ENCODE measurements at places on chromosomes 12 and 14.

DNA sequence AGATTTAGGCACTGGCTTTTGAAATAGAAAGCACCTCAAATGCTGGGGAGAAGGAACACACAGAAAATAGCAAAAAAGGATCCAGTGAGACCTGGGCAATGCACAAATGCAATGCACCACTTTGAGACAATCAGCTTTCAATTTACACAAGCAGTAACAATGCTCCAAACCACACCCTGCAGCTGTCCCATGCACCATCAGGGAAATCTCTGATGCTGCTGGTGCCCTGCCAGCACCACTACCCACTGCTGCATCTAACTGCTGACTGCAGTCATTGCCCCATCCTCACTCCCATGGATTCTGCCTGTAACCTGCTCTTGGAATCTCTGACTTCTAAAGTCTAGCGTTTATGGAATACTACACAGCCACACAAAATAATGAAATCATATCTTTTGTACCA is 21.0 kb upstream of the HMGA2 start:
- DNase-seq: no peak

GRCh38 chr12:68796399-68796798 is 11.6 kb upstream of the MDM2 start:
- DNase-seq: no peak

GRCh38 chr12:16096273-16096849 is 181.1 kb downstream of the SLC15A5 start:
- no peak for DNase-seq

GRCh38 chr12:109571773-109572505 is 1.4 kb downstream of the MMAB start:
- DNase-seq: no peak

GRCh38 chr12:86249276-86249675 is 6.9 kb downstream of the MGAT4C start:
- DNase-seq: no peak

DNA sequence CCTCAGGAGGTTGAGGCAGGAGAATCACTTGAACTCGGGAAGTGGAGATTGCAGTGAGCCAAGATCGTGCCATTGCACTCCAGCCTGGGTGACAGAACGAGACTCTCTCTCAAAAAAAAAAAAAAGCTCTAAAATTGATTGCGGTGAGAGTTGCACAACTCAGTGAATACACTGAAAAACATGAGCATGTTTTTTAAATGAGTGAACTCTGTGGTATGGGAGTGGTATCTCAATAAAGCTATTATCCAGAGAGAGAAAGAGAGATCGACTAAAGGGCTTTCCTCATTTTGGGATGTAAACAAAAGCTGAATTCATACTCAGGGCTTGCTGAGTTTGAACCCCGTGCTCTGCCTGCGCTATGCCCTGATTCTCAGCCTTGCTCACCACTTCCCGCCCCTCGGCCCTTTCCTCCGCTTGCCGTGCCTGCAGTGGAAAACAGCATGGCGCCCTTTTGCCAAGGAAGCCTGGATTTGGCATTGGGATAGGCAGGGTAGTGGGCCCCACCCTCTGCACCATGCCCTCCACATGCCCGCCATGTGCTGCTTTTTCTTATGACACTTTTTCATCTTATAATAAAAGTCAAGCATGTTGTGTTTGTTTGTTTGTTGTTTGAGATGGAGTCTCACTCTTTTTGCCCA is 102.5 kb downstream of the LGMN start:
- DNase-seq: no peak

Data from kidney capillary endothelial cell (primary cell).